ENCODE measurements at places on chromosomes 16 and 17.

DNA sequence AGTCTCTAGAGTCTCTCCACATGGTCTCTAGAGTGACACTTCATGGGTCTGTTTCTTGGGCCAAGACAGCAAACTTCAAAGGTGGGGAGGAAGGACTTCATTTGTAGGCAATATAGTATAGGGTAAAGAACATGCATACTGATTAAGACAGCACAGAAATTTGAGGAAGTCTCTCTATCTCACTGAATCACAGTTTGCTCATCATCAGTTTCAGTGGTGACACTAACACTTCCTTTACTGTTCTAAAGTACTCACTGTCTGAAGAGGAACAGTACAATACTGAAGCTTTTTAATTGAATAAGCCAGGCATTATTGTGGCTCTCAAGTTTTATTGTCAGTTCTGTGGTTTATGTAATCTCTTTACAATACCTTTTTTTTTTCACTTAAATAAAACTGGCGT lies 656.4 kb upstream of the CDH8 start:
- DNase-seq: no peak

DNA sequence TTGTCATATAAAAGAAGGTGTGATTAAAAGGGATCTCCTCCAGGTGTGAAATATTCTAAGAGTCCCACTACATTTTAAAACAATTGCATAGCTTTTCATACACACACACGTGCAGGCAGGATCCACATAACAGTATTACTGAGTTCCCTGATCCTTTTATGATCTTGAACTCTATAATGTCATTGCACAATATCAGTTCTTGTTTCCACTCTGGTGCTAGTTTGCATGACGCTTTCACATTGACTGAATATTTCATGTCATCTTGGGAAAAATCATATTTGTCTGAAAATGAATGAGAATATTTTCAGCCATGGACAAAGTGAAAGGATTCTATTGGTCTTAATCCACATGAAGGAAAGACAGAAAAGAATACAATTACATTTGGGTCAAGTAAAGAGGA lies 703.8 kb downstream of the CDH8 start:
- DNase-seq: no peak

- DNase-seq: no peak
Observed at GRCh38 chr16:73610605-73611156, 562.8 kb upstream of the ZFHX3 start.

GRCh38 chr16:88616320-88616719 lies 22.1 kb upstream of the IL17C start:
- no peak for DNase-seq

DNA sequence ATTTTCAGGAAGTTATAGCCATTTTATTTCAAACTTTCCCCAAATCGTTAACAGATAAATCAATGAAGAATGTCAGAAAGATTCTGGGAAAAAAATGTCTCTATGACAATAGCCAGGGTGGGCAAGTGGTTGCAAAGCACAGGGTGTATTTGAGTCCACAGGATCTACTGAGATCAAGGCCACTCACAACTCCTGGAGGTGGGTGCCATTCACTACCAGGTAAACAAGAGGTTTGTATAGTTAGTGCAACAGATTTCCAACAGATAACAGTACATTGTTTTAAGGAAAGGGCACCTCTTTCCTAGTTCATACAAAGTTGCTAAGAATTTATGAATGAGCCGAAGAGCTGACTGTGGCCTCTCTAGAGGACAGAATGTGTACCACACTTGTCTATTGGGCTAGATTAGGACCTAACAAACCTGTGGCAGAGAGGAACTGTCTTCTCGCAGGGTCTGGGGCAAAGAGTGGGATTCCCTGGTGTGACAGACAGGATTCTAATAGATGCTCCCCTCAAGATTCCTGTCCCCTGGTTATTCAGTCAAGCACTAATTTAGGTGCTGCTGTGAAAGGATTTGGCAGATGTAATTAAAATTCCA lies 52.0 kb upstream of the ZNF629 start:
- no peak for DNase-seq

DNA sequence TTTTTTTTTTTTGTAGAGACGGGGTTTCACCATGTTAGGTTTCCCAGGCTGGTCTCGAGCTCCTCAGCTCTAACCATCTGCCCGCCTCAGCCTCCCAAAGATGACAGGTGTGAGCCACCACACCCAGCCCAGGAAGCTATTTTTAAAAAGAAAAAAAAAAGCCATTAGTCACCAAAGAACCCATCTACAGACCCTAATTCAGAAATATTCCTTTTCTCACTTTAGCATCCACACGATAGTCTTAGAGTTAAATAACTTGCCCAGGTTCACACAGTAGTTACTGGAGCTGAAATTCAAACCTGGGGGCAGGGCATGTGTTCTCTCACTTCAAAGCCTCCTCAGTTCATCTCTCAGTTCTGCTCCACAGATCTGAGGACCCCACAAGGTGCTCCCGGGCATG lies 70.3 kb upstream of the NOL11 start:
- DNase-seq: no peak

DNA sequence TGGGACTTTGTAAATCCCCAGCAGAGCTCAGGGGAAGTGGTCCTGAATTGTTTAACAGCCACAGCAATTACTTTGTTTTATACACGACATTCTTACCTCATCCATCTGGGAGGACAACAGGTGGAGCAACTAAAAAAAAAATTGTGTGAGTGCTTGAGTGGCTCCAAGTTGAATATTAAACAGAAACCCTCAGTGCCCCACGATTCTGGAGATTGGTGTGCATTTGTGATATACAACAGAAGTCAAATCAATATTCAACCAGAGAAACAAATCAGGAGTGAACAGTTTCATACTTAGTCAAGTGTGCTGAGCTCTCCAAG lies 204.8 kb downstream of the HAPSTR1 start:
- DNase-seq: no peak
